ENCODE measurements at places on chromosomes 13 and 19. TPM values are rescaled to one million over a fixed set of nuclear protein-coding genes. Genes with fewer than 3 reads are reported as not detected.

- no peak for DNase-seq
These were observed 17.5 kb downstream of the FCGBP start for GRCh38 chr19:39916851-39917396.

Gene KASH5
- 0.86 TPM for total RNA-seq

Gene SIGLEC7
- not detected for total RNA-seq

DNA sequence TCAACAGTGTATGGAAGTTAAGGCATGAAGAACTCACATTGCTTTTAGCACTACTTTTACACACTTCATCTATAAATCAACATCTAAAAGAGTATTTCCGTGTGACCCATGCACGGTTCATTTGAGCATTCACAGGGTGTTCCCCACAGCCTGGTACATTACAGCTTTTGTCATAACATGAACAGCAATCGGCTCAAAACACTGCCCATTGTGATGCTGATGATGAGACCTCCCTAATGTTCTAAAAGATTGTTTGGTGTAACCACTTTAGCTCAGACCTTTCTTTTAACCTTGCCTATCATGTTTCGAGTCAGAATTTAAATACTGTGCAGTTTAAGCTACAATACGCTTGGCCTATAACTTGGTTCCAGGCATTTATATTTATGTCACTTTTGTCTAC is 4.1 kb upstream of the KLF5 start:
- no peak for DNase-seq

DNA sequence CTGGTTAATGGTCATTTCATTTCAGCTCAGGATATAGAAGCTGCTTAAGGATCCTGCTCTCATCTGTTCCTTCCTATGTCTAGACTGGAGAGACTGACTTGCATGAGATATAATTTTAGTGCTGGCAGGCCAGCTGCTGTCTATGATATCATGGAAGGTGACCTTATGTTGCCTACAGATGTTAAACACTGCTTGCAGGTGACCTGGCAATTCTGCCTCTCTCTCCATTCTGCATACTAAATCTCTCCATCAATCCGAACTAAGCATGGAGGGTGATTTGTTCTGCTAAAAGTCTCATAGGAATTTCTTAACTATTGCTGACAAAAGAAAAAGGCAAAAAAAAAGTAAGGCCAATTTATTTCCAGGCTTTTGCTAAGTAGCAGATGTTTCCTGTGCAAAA is 81.0 kb downstream of the CCNA1 start:
- DNase-seq = no peak

Gene CACNG7
- total RNA-seq = not detected

DNA sequence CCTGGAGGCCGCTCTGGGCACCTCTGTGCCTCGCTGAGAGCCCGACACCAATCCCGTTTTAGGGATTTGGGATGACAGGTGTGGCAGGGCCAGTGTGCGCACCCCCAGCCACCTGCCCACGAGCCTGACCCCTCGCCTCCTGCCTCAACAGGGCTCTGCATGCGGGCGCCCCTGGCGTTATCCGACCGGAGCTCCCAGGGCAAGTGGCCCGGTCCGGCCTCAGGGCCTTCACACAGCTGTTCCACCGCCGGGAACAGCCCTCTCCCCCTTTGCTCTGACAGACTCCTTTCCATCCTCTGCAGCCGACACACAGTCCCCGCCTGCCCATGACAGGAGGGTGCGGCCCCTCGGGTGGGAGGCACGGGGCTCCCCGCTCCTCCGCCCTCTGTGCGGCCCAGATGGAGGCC is 7.1 kb upstream of the WDR18 start:
- DNase-seq = no peak

DNA sequence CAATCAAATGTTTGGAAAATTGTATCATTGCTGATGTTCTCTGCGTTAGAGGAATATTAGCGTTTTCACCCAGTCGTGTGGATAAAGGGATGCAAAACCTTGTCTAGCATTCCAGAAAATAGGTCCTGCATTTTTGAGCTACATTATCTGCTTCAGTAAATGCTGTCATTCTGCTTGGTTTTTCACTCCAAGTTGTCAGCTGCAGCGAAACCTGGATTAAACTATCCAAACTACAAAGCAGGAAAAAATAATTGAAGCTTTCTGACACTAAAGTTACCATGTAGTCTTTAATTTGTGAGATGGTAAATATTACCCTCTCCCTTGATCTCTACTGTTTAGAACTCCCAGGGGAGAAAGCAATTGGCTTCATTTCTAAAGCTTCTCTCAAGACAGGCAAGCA is 1795.5 kb upstream of the PRR20A start:
- DNase-seq = no peak

Data from T-helper 17 cell (primary cell).